ENCODE measurements at places on chromosomes 13 and 19.
A peak's percentile ranks its signal among the peaks of the same experiment; 100 is the strongest.

GRCh38 chr19:41575998-41576397 is at the start of gene CEACAM21:
Gene CEACAM21, plus strand, starts transcription at chr19:41576166. Its CDS starts 109 bp downstream, at chr19:41576275.
- H3K36me3 ChIP-seq = no peaks in the 10 kb centered on the region
- H3K4me3 ChIP-seq = no peak within 1 kb of the TSS
- H3K27ac ChIP-seq = no peak within 1 kb of the TSS
- no peaks in the 10 kb centered on the region for H3K4me1 ChIP-seq
- H3K27me3 ChIP-seq = peaks cover 45% of the 10 kb centered on the region

DNA sequence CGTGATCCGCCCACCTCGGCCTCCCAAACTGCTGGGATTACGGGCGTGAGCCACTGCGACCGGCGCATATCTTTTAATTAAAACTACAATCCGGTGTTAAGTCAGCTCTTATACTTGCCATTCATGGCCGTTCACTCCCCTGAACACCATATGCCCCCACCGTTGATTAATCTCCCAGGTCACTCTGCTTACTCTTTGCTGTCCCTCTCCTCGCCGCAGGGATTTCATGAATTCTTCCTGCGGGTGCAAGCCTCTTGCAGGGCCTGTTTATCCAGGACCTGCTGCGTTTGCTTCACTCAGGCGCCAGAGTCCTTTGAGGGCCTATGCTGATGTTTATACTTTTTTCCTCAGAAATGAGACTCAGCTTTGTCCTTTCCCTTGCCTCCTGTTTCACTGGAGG is 996 bp downstream of the ERVV-2 start:
- no peaks in the 10 kb centered on the region for H3K4me1 ChIP-seq
- no peak for ATAC-seq
- H3K36me3 ChIP-seq = no peaks in the 10 kb centered on the region
- H3K27me3 ChIP-seq = peaks cover 58% of the 10 kb centered on the region

GRCh38 chr13:113742000-113742441 is 17.0 kb upstream of the TMEM255B start:
- no peak overlapping the region for H3K27ac ChIP-seq
- H3K4me3 ChIP-seq = no peak overlapping the region
- H3K27me3 ChIP-seq = peaks cover 26% of the 10 kb centered on the region
- no peaks in the 10 kb centered on the region for H3K4me1 ChIP-seq
- no peaks in the 10 kb centered on the region for H3K36me3 ChIP-seq

DNA sequence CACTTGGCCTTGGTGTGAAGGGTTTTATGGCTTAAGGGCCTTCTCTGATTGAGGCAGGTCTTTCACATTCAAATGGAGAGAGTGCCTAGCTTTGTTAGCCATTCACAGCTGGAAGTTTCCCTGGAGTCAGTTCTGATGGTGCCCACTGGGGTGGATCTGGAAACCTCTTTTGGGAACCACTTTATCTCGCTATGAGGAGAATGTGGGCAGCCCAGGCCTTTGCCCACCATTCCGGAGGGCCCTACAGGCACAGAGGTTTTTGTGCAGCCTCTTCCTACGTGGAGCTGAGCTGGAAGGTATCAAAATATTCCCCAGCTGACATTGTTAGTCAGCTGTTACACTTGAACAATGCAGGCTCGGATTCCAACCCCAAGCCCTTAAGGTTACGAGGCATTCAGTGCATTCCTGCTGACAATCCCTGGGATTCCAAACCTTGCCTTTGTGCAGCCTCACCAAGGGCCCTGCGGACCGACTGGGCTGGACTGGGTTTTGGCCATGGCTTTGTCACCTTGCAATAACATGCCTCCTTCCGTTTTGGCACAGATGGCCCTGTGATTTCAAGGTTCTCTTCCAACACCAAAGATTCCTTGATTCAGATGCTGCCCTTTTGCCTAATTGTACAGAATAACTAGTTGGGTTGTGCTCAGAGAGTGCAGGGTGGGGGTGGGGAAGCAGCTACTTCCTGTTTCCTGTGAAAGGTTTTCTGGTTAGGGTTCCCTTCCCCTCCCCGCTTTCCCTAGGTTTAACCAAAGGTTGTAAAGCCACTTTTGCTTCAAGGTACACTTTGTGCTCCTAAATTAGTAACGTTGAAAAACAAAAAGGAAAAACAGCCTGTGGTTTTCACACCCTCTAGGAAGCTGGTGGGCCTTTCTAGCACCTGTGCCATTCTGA is 27.0 kb downstream of the SAE1 start:
- peaks cover 29% of the 10 kb centered on the region for H3K4me1 ChIP-seq
- no peaks in the 10 kb centered on the region for H3K36me3 ChIP-seq
- H3K4me3 ChIP-seq = no peak overlapping the region
- H3K27me3 ChIP-seq = no peaks in the 10 kb centered on the region
- ATAC-seq = peak; percentile 70
